Tibial nerve (tissue), 4 donors: ENCODE measurements at places on chromosomes 13 and 19. TPM values are rescaled to one million over a fixed set of nuclear protein-coding genes. Genes with fewer than 3 reads are reported as not detected.

The FFAR3 gene
- not detected for total RNA-seq

GRCh38 chr13:33100886-33101285, 84.7 kb downstream of the KL start:
- H3K4me1 ChIP-seq = no peaks in the 10 kb centered on the region
- no peak for DNase-seq
- no peak overlapping the region for H3K4me3 ChIP-seq
- no peak overlapping the region for H3K27ac ChIP-seq
- no peaks in the 10 kb centered on the region for H3K27me3 ChIP-seq

The RDH8 gene
- total RNA-seq = not detected

DNA sequence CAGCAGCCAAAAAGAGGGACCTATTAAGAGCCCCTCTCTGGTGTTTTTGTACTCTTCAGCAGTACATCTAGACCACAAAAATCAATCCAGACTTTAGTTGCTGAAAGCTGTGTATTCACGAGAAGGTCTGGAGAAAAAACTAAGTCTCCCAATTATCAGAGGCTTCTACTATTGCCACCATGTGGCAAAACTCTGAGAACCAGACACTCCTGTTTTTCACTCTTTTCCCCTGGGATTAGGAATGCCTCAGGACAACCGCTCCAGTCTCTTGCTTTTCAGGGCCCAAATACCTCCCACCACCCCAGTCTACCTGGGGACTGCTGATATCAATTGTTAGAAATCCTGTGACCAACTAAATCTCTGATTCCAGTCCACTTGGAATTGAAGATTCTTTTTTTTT, 30.1 kb upstream of the OBI1 start:
- H3K4me1 ChIP-seq = no peaks in the 10 kb centered on the region
- no peaks in the 10 kb centered on the region for H3K36me3 ChIP-seq
- no peaks in the 10 kb centered on the region for H3K27me3 ChIP-seq
- DNase-seq = no peak
- no peak overlapping the region for H3K27ac ChIP-seq

The LMTK3 gene
- 1.8 TPM for total RNA-seq

- H3K4me3 ChIP-seq = no peak overlapping the region
- H3K27me3 ChIP-seq = no peaks in the 10 kb centered on the region
- peaks cover 8% of the 10 kb centered on the region for H3K4me1 ChIP-seq
- no peak for DNase-seq
- peaks cover 11% of the 10 kb centered on the region for H3K36me3 ChIP-seq
Observed at GRCh38 chr13:45292176-45292575, 48.8 kb downstream of the TPT1 start.

DNA sequence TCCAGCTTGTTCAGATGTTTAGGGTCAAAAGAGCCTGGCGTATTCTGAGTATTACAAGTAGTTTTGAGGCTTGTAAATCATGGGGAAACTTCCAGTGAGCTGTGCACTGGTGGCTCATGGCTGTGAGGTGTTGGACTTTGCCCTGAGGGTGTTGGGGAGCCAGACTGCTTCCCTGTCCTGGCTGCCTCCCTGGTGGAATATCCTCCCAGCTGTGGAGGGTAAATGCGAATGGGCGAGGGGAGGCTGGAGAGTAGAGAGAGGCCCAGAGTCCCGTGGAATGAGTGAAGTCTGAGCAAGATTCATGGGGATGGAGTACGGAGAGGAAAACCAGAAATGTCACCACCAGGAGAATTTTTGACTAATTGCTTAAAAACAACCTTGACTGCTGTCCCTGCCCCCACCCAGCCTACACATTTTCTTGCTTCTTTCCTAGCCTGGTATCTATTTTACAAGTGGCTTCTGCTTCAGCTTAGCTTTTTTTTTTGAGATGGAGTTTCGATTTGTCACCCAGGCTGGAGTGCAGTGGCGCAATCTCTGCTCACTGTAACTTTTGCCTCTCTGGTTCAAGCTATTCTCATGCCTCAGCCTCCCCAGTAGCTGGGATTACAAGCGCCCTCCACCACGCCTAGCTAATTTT, 3.7 kb downstream of the SNRPA start:
- H3K4me3 ChIP-seq = no peak overlapping the region
- peaks cover 27% of the 10 kb centered on the region for H3K4me1 ChIP-seq
- H3K27ac ChIP-seq = peak overlapping the region; percentile 63
- no peaks in the 10 kb centered on the region for H3K27me3 ChIP-seq
- H3K36me3 ChIP-seq = no peaks in the 10 kb centered on the region

DNA sequence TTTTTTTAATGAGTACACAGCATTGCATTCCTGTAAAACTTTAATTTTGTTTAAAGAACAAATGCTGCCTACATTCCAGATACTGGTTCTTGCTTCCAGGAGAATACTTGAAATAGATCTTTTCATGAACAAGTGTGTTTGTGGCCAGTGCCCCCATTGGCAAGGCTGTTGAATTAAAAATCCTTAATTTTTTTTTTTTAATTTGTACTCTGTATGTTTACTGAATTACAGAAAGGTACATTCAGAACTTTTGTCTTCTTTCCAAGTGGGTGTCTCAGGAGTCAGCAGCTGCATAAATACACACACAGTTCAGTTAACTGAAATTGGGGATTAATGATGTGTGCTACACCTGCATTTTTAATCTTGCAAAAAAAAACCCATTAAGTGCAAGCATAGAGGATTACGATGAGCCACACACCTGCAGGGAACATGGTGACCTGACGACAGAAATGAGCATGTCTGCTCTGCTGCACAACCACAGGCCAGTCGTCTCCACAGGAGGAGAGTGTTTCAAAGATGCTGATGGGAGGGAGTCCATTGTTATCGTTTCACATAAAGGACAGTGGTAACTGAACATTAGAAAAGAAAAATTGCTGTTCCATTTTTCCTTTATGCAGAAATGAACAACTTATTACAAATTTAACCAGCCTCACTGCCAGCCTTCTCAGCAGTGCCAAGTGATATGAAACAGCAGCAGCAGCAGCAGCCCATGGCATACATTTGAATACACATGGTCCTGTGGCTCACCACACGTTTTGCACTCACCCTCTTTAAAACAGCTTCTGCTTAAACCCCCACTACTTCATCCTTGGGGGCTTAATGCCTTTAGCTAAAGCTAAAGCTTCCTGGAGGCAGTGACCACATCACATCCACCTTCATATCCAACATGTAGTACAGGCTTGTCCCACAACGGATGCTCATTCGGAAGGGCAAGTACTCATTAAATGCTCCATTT, 72.3 kb upstream of the RFC3 start:
- no peaks in the 10 kb centered on the region for H3K36me3 ChIP-seq
- DNase-seq = no peak
- no peaks in the 10 kb centered on the region for H3K27me3 ChIP-seq
- no peak overlapping the region for H3K4me3 ChIP-seq
- H3K4me1 ChIP-seq = no peaks in the 10 kb centered on the region

DNA sequence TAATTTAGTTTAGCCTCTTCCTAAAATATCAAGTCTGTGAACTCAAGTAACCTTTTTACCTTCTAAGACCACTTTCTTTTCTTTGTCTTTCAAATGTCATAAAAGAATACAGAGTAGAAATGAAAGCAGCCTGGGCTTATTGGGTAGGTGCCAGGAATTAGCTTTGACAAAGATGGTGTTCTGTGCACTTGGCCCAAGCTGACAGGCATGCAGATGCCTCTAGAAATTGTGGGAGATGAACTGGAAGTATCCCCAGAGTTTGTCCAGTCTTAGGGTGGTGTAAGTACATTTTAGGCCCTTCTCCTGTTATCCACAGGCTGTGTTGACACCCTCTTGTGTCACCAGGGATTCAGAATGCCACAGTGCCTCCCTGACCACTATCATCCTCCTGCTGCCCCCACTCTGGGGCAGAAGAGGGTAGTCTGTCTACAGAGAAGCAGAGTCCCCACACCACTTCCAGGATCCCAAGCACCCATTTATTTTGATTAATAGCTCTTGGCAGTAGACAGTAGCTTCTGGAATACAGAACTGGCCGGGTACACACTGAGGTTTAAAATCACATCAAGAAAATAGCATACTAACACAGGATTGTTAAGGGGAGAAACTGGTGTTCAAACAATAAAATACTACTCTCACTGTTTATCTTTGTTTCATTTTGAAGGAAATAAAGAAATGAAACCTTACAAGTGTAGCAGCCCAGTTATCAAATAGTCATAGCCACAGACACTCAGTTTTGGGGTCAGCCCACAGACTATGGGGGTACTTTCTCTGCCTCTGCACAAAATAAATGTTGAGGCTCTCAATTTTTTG, 343.2 kb downstream of the KCNRG start:
- peak overlapping the region; percentile 75 for H3K27ac ChIP-seq
- no peak overlapping the region for H3K4me3 ChIP-seq
- DNase-seq = no peak
- no peaks in the 10 kb centered on the region for H3K27me3 ChIP-seq

GRCh38 chr19:3278749-3279148, 54.3 kb downstream of the CELF5 start:
- no peaks in the 10 kb centered on the region for H3K36me3 ChIP-seq
- H3K4me1 ChIP-seq = peaks cover 15% of the 10 kb centered on the region
- no peak for DNase-seq
- no peak overlapping the region for H3K4me3 ChIP-seq
- H3K27ac ChIP-seq = no peak overlapping the region
